ENCODE measurements at places on chromosomes 4 and X.

- DNase-seq, result no peak
Observed at GRCh38 chrX:79169484-79169883, 25.0 kb downstream of the GPR174 start.

DNA sequence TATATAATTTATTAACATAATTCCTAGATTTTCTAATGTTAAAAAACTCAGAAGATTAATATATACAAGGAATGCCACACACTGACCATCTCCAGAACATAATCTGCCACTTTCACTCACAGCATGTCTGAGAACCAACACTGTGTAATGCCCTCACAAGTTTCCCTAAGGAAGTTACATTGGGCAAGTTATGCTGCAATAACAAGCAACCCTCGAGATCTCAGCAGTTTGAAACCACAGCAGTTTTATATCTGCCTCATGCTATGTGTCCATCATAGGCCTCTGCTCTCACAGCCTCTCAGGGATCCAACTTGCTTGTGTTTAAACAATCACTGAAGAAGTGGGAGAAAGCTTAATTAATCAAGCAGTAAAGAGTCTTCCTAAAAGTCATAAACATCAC lies 250.0 kb upstream of the SLC7A11 start:
- DNase-seq, result no peak

GRCh38 chrX:151737494-151737893 lies 2.9 kb downstream of the CNGA2 start:
- no peak for DNase-seq

GRCh38 chr4:16259889-16260246 lies 33.6 kb upstream of the TAPT1 start:
- DNase-seq, result no peak

DNA sequence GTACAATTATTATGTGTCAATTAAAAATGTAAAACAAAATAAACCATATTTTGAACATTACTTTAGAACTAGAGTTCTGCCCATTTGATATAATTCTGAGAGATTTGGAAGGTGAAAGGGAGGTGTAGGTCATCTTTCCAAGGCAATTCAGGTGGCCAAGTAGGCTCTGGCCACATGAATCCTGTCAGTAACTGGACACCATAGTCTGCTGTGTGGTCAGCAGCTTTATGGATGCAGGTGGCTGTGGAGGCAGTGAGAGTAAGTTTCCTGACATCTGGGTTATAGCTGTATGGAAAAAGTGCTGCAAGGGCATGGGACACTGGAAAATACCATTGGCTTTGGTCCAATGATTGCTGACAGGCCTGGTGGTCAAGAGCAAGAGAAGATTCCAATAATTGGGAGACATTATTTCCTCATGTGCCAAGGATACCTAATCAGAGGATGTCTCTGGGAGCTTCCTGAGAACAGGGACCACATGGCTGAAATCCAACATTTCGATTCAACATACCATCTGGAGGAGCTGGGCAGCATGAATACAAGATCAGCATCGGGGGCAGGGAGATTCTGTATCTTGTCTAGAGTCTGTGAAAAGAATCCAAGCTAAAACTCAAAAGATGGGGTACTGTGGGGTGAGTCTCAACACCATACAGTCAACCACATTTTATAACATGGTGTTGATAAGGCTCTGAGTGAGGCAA lies 523.1 kb downstream of the MID1IP1 start:
- DNase-seq, result no peak

- DNase-seq, result no peak
Observed at GRCh38 chr4:7421356-7422150, 13.2 kb downstream of the PSAPL1 start.

DNA sequence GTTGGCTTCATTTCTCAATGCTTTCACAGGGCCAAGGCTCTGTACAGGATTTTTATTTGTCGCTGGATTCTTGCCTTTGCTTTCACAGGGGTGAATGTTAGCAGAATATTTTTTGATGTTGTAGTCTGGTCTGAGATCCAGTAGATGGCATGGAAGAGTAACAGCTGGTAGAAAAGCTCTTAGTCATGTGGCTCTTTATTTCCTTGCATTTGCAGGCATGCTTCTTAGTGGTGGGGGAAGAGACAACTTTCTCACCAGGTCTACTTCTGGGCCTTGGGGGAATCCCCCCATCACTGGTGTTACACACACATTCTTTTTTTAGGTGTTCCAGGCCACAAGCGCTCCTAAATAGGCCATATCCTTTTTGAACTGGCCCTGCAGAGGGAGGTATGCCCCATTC lies 58.2 kb upstream of the DKK2 start:
- peak; percentile 4 for DNase-seq

Data from CD4-positive, alpha-beta T cell treated with Interleukin-12 subunit alpha and Interleukin-12 subunit beta, for 1 hour (primary cell).